ENCODE measurements at places on chromosomes 5 and 9.

DNA sequence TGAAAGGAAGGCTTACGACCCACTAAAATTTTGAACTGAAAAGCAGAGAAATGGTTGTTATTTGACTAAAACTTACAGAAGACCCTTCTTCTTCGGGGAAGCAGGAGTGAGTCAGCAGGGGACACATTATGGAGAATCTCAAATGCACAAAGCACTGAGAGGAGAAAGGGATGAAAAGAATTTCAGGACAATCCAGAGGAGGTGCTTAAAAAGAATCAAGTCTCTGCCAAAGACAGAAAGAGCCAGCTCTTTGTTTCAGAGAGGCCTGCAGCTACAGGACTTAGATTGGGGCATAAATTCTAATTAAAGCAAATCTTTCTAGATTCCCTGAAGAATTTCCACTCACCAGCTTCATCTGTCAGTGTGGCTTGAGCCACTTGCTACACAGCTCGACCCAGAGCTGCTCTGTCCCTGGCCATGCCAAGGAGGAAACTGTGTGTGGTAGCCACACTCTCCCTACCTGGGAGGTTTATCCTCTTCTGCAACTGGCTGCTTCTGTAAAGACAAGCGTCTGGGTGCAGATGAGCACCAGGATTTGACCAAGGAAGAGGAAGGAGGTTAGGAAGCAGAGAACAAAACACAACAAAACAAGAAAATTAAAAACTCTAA is 89.9 kb downstream of the SEMA5A start:
- DNase-seq: no peak

GRCh38 chr9:124768334-124768733 is 2.8 kb downstream of the NR6A1 start:
- DNase-seq: no peak

DNA sequence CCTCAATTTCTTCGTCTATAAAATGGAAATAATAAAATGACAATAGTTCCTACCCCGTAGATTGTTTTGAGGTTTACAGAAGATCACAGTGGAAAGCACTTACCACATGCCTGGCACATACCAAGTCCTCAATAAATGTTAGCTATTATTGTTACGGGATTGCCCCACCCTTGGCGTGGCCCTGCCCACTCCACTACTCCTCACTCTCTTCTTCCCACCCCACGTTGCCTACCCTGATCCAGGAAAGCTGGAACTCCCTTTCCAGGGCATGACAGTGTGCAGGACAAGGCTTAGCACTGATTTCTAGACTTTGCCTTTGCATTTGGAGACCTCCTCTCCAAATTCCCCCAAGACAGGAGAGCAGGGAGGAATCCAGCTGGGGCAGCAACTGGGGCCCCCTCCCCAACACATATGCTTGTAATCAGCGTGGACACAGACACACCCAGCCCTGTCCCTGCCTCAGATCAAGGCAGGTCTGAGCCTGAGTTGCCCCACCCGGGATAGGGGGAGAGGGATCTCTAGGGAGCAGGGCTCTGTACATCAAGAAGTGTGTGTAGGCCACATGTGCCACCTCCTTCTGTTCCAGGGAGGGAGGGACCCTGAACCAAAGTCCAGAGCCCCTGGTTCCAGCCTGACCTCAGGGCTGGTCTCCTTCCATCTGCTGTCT is 6.7 kb downstream of the SLC4A9 start:
- DNase-seq: no peak

GRCh38 chr5:109035436-109035835 is 287.7 kb downstream of the FER start:
- no peak for DNase-seq

- no peak for DNase-seq
Measured at GRCh38 chr5:179886190-179886911, 21.3 kb downstream of the TBC1D9B start.

GRCh38 chr5:6574111-6574510 is 58.7 kb downstream of the NSUN2 start:
- no peak for DNase-seq

DNA sequence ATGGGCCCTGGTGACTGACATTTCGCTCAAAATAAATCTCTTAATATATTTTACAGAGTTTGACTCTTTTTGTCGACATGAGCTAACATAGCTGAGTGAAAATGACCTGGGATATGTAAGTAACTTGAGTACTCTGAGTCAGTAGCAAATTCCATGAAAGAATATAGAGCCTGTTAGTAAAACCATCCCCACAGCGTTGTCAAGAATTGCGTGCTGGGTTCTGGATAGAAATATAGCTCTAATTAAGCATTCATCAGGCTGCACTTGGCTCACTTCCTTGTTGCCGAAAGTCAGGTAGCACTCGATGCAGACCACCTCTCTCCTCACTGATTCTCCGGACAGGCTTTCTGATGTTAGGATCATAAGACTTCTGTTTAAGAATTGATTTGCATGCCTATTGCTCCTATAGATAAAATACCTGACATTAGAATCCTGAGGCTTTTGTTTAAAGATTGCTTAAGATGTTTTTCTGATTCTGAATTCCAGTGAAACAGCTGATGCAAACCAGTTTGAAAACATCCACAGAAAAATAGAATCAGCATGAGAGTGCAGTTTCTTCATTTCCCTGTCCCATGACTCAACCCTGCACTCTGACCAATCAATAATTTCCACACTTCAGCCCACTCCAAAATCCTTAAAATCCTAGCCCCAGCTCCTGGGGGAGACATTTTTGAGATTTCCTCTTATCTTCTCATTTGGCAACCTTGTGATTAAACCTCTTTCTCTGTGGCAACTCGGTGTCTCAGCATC is 310.6 kb downstream of the DIRAS2 start:
- no peak for DNase-seq

DNA sequence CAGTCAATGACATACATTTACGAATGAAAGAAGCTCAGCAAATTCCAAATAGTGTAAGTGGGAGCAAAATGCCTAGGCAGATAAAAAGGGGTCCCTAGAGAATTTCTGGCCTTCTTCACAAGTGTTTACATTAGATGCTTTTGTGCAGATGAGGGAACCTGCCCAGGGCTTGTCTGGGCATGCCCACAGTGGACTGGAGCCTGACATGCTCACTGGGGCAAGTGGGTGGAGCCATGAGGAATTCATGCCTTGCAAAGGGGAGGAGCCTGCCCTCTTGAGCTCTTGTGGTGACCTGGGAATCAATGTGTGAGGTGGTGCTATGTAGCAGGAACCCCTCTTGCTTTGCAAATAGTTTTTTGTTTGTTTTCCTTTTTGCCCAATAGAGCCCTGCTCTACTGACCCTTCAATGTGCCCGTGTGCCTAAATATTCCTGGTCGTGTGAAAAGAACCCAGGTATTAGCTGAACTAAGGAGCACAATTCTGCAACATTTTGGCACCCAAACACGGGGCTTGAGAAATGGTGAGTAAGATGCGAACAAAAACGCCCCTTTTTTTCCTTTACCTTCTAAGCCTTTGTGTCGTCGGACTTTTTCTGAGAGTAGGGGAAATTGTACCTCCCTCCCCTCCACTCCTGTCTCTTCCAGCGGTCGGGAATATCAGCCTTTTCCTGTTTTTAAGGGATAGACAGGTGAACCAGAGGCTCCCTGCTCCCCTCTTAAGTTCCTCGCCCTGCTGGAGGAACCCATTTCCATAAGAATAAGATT is 433.8 kb upstream of the CDH9 start:
- peak; percentile 97 for DNase-seq

GRCh38 chr5:39599721-39600431 is 175.1 kb upstream of the DAB2 start:
- no peak for DNase-seq

DNA sequence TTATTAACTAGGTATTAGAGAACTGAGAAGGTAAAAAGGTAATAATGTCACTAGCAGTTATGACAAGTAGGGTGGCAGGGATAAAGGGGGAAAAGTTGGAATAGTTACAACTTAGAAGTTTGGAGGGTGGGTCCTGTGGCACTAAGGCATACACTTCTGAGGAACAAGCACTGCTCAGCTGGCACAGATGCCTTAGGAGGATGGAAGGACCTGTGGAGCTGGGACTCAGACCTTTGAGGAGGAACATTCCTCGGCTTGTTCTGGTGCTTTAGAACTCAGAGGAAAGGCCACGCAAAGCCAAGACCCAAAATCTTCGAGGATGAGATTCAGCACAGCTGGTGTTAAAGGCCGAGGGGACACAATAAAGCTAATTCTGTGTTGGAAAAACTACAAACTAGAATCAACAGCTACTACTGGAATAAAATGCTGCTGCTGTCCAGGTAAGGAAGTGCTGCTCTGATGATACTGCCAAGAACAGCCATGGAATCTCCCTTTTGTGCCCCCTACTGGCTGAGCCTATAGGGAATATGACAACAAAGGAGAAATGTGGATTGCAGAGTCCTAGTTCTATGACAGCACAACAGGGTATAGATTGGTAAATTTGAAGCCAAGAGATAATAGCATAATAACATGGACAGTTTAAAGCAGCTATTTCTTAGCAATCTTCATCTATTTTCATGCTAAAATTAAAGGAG is 126.7 kb downstream of the SLC25A46 start:
- no peak for DNase-seq

DNA sequence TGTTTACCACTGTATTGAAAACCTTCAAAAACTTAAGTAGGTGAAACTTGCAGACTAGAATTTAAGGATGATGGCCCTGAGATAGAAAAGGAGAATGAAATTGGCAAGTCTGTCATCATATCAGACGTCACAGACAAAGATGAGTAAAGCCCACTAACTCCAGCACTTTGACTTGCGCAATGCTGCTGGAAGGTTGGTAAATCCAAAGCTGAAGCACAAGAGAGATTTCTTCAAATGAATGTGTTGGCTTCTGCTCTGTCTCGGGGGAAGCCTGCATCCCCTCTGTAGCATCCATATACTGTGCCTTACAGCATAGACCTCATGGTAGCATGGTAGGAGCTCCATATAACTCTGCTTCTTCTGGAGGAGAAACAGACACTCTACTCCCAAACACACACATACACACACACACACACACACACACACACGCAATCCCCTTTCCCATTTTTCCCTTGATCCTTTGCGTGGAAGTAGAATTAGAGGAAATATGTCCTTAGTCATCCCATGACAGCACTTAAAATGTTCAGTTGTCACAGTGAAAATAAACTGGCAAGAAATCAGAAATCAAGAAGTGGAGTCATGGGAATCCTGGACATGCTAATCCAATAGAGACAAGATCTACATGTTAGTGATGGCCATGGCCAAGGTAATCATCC is 241.5 kb downstream of the NR3C1 start:
- peak; percentile 29 for DNase-seq

- DNase-seq: no peak
Measured at GRCh38 chr9:134214386-134214765, 50.0 kb upstream of the RNU6ATAC start.

DNA sequence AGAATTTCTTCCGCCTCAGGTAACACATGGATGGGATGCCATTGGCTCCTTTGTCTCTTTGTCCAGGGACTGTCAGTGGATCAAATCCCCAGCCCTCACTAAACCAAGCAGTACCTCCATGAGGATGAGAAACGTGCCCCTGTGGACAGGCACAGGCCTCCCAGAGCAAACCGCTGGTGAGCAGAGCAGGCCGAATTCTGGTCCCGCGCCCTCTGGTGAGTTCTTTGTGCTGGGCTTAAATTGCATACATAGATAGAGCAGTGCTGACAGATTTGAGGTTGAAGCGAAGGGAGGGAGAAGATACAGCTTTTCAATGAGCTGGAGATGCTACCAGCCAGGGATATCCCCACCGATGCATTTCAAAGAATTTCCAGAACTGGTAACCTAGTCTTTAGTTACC is 143.8 kb downstream of the HSD17B3 start:
- no peak for DNase-seq

DNA sequence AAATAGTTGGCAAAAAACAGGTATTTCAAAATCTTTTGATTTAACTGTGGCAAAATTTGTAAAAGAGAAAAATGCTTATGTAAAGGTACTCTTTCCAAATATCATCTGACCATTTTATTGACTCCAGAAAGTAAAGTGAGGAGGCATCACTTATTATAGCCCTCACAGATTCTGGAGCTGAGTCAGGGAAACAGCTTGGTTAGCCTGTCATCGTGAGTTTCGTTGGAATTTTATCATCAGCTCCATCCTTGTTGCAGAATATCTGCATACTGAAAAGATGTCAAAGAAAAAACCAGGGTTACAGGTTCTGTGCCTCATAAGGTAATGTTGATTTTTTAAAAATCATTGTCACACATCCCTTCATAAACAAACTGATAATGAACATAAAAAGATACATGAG is 74.8 kb downstream of the CDH6 start:
- no peak for DNase-seq

DNA sequence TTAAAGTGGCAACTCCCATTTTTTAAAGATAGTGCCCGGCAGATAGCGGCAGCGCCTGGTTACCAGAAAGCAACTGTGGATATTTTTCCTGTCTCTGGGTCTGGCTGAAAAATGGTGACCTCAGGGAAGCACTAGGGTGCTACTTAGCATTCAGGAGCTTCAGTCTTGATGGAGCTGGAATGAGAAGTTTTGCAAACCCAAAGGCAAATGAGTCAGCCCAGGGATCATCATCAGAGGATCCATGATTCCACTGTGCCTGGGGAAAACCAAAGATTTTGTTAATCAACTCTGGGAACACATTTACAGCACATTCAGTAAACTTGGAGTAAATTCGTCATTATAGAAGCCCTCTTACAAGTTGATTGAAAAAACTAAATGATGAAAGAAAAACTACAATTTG is 26.7 kb downstream of the F2R start:
- no peak for DNase-seq

DNA sequence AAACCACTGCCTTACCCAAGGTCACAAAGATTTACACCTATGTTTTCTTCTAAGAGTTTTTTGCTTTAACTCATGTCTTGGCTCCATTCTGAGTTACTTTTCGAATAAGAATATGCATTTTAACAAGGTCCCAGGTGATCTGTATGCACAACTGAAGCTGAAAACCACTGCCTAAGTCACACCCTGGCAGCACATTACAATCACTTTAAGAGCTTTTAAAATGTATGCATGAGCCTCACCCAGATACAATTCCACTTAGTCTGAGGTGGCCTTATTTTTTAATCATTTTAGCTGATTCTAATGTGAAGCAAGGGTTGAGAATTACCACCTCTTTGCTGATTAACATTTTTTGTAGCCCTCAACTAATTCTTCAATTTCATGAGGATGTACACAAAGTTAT is 29.5 kb downstream of the IDNK start:
- no peak for DNase-seq

GRCh38 chr5:137348759-137349158 is 150.4 kb downstream of the SPOCK1 start:
- no peak for DNase-seq

DNA sequence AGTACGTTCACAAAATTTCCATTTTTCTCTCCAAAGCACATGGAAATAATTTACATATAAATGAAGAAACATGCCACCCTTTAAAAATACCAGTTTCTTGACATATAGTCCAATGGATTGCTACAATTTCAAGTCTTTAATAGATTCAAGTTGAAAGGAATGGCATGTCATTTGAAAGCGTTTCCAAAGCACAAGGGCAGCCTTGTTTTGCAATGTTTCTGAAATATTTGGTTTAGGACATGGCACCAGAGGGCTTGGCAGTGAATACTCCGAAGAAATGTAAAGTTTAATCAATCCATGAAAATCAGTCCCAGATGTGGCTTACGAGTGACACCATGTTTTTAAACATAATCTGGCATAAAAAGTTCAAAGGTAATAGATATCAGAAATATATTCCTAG is 333.7 kb downstream of the PDE4D start:
- DNase-seq: no peak

- DNase-seq: no peak
Measured at GRCh38 chr5:39214912-39215709, 4.3 kb downstream of the FYB1 start.

- no peak for DNase-seq
Measured at GRCh38 chr5:59798862-59799667, 94.5 kb downstream of the PDE4D start.

Data from SIG-M5 (cell line).